ENCODE measurements at places on chromosomes 7 and 10.

GRCh38 chr10:94282369-94282768 is 80.4 kb downstream of the NOC3L start:
- no peak for DNase-seq

- no peak for DNase-seq
Observed at GRCh38 chr10:29522918-29523317, 111.9 kb downstream of the SVIL start.

- DNase-seq, result peak; percentile 53
Observed at GRCh38 chr7:150668472-150668911, 17.0 kb upstream of the GIMAP2 start.

GRCh38 chr10:123930340-123931001 is 38.9 kb upstream of the CPXM2 start:
- no peak for DNase-seq

- DNase-seq, result no peak
Observed at GRCh38 chr7:19392246-19392645, 247.0 kb upstream of the FERD3L start.

- DNase-seq, result no peak
Observed at GRCh38 chr7:18756378-18757050, 261.0 kb downstream of the HDAC9 start.
